ENCODE measurements at places on chromosomes 2 and 18.

GRCh38 chr2:181959508-181959907, 26.1 kb upstream of the PPP1R1C start:
- no peak for DNase-seq
- H3K4me1 ChIP-seq: no peaks in the 10 kb centered on the region
- H3K36me3 ChIP-seq: peaks cover 16% of the 10 kb centered on the region

GRCh38 chr2:68878071-68878711, 7.0 kb upstream of the BMP10 start:
- H3K4me1 ChIP-seq: no peaks in the 10 kb centered on the region
- DNase-seq: no peak
- no peak overlapping the region for H3K4me3 ChIP-seq
- no peaks in the 10 kb centered on the region for H3K36me3 ChIP-seq
- no peaks in the 10 kb centered on the region for H3K27me3 ChIP-seq

DNA sequence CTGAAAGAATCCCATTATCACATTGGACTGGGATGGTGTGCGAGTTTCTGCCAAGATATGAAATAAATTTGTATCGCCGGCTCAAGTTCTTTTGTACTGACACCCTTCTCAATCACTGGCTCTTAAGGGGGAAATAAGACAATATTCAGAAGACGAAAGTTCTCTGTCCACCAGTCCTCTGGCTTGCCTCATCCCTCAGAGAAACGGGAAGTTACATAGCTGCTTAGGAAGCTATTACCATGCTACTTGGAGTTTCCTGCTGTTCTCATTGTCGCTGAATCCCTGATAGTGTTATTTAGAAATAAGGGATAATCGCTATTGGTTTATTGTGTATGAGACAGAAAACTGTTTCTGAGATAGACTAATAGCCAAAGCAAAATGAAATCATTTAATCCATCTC, 205.0 kb upstream of the ZNF521 start:
- H3K27me3 ChIP-seq: no peaks in the 10 kb centered on the region
- no peaks in the 10 kb centered on the region for H3K36me3 ChIP-seq
- H3K4me3 ChIP-seq: no peak overlapping the region
- H3K4me1 ChIP-seq: no peaks in the 10 kb centered on the region

DNA sequence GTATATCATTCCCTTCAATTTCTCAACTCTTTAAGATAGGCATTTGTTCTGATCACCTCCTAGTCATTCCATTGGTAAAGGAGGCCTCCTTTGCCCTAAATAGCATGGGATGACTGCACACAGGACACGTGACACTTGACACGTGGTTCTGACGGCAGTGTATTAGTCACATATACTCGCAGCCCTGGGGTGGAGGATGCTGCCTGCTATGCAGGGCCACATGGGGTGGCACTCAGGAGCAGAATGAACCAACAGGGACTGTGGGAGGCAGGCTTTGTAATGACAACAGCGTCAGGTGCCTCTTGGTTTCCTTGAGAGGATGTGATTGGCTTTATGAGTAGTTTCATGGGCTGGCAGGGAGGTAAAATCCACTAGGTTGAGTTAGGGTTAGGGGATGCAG, 9.3 kb upstream of the KCNS3 start:
- peaks cover 6% of the 10 kb centered on the region for H3K27me3 ChIP-seq
- H3K4me3 ChIP-seq: no peak overlapping the region
- DNase-seq: no peak
- no peak overlapping the region for H3K27ac ChIP-seq

DNA sequence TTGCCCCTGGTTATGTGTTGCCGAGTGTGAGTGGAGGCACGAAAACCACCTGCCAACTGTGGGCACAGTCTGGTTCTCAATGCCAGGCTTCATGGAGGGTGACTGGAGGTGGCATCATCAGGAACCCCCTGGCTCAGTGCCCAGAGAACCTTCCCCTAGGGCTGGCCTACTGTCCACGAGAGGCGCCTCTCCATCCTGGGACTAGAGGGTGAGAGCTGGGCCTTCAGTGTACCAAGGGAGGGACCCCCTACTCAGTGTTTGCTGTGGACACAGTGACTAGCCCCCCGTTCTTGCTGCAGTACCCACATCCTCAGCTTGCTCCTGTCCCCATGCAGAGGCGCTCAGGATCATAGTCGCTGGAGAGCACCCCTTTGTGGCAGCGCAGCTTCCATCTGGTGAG, 202.6 kb downstream of the HDAC4 start:
- no peak for DNase-seq
- H3K27me3 ChIP-seq: no peaks in the 10 kb centered on the region
- peaks cover 58% of the 10 kb centered on the region for H3K4me1 ChIP-seq

DNA sequence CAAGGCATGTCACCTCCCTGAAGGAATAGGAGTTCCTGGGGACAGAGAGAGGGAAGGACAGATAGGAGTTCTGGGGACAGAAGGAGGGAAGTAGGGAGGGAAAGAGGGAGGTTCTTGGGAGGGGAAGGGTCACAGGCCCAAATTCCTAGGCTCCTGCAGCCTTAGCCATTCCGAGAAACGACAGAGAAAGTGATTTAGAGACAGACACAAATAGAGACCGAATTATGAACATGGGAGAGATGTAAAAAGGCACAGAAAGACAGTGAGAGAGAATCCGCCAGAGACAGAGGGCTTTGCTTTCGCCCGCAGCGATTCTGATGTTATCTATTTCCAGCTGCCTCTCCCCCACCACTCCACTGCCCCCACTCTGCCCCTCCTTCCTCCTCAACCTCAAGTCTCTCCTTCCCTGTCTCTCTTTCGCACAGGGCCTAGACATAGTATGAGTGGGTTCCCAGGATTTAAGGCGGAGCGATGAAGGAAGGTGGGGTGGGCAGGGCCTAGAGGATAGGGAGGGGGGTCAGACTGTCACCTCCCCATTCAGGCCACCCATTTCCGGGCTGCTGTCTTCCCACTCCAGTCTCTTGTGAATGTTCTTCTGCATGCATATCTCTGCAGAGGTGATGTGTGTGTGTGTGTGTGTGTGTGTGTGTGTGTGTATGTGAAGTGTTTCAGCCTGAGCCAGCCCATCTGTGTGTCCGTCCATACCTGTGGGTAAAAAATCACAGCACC, 3.3 kb upstream of the WNT6 start:
- DNase-seq: no peak
- H3K27me3 ChIP-seq: peaks cover 95% of the 10 kb centered on the region
- no peak overlapping the region for H3K27ac ChIP-seq

DNA sequence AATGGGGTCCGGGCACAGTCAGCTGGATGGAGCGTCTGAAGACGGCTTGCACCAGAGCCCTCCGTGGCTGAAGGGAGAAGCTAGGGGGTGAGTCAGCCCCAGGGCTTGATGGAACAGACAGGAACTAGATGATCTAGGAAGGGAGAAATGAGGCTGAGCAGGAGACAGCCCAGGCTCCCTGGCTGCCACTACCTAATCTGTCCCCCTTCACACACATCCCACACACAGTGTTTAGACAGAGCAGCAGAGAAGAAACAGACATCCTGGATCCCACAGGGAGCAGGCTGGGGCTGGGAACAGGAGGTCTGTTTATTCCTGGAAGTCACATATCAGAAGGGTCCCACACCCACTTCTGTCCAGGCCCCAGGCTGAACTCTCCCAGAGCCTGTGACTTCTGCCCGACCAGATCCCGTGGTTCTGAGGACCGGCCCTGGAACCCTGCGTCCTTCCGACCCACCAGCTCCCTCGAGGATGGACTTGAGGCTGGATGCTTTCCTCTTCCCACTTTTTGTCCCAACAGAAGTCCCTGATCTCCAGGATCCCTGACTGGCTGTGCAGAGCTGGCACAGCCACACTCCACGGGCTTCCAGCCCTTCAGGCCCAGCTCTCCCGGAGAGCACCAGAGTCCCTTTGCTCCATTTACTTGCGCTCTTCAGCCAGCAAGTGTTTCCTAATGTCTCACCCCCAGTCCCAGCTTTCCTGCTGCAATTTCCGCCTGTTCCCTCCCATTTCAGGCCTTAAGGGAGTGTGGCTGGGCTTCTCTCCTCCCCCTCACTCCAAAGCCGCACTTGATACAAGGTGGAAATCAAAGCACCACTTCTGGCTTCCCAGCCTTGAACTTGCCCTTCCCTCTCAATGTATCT, 1.5 kb upstream of the GPBAR1 start:
- no peak overlapping the region for H3K27ac ChIP-seq
- H3K27me3 ChIP-seq: no peaks in the 10 kb centered on the region
- DNase-seq: no peak
- H3K36me3 ChIP-seq: peaks cover 33% of the 10 kb centered on the region

- H3K4me3 ChIP-seq: no peak overlapping the region
- H3K4me1 ChIP-seq: no peaks in the 10 kb centered on the region
- DNase-seq: no peak
- H3K27me3 ChIP-seq: no peaks in the 10 kb centered on the region
Measured at GRCh38 chr2:1049691-1050090, 99.0 kb downstream of the SNTG2 start.

DNA sequence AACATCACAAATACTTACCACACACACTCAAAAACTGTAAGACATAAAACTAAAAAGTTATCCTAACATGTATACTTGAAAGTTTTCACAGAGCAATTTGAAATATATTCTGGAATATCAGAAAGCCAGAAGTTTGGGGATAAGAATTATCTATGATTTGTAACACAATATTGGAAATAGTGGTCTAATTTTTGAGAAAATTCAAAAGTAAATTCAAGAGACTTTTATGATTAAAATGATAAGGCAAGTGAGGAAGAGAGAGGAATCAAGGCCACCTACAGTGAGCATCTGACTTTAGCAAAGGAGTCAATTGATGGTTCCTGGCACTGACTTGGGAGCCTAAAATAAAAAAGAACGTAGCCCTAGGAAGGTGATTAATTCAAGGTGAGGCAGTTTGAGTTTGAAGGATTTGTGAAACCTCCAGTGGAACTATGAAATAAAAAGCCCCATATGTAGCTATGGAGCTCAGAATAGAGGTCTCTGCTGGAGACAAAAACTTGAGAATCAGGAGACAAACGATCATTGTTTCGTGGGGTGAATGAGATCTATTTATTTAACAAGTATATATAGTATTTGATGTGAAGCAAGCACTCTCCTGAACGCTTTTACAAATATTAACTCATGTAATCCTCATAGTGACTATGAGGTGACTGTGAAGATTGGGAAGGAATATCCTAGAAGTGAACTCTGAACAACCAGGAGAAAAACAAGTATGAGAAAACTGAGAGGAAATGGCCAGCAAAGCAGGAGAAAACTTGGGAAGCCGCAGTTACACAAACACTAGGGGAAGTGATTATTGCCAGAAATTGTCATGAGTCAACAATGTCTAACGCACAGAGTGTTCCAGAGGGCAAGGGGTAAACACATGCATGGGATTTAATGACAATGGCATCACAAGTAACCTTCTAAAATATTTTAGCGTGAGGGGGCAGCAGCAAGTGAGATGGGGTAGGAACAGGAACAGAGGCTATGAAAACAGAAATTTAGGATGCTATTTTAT, 12.8 kb downstream of the TFPI start:
- H3K27me3 ChIP-seq: no peaks in the 10 kb centered on the region
- H3K4me1 ChIP-seq: no peaks in the 10 kb centered on the region

GRCh38 chr2:66495788-66496640, 61.1 kb downstream of the MEIS1 start:
- no peaks in the 10 kb centered on the region for H3K27me3 ChIP-seq
- no peak overlapping the region for H3K4me3 ChIP-seq
- H3K4me1 ChIP-seq: no peaks in the 10 kb centered on the region
- H3K36me3 ChIP-seq: no peaks in the 10 kb centered on the region
- DNase-seq: no peak
- H3K27ac ChIP-seq: peak overlapping the region; percentile 3

- no peak overlapping the region for H3K27ac ChIP-seq
- H3K36me3 ChIP-seq: no peaks in the 10 kb centered on the region
- H3K27me3 ChIP-seq: no peaks in the 10 kb centered on the region
- H3K4me1 ChIP-seq: peaks cover 6% of the 10 kb centered on the region
Measured at GRCh38 chr2:160651416-160652200, 158.0 kb upstream of the RBMS1 start.

GRCh38 chr2:147082850-147083522, 761.8 kb upstream of the ACVR2A start:
- no peak overlapping the region for H3K27ac ChIP-seq
- no peaks in the 10 kb centered on the region for H3K36me3 ChIP-seq
- no peaks in the 10 kb centered on the region for H3K27me3 ChIP-seq
- peak; percentile 26 for DNase-seq
- H3K4me1 ChIP-seq: no peaks in the 10 kb centered on the region

GRCh38 chr2:205463466-205464025, 218.8 kb upstream of the NRP2 start:
- H3K27ac ChIP-seq: no peak overlapping the region
- no peaks in the 10 kb centered on the region for H3K27me3 ChIP-seq
- DNase-seq: no peak
- H3K4me3 ChIP-seq: no peak overlapping the region

DNA sequence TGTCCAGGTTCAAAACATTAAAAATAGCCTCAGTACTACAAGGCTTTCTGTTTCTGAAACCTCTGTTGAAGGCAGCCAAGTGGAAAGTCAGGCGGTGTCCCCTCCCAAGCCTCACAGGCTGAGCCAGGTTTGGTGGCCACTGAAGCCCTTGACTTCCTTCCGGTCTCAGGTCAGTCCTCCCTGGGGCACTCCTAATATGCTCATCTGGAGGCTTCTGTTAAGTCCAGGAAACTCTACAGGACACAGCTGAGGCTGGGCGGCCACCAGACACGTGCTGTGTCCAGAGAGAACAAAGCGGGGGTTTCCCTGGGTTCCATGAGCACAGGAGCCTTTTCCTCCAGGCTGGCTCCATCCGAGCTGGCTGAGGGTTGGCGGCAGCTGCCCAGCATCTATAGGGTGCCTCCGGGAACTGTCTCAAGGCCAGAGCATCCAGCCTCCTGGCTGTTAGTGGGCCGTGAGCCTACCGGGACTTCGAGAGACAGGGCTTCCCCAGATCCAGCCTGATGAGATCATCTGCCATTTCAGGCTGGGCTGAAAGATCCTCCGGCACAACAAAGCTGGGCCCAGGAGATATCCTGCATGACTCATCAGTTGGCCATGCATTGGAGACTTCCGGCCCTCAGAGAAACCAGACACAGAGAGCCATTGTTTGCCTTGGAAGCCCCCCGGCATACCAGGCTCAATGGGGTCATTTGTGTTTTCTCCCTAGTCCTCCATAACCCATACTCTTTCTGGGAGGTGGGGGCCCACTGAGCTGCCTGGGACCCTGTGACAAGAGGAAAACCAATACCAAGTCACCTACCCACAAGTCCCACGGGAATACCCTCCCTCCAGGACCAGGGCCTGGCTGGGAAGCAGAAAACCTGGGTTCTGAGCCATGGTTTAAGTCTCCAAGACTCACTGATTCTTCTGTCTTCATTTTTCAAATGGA, 71.7 kb downstream of the HS1BP3 start:
- H3K4me3 ChIP-seq: no peak overlapping the region
- H3K27me3 ChIP-seq: no peaks in the 10 kb centered on the region
- peak overlapping the region; percentile 57 for H3K27ac ChIP-seq
- H3K36me3 ChIP-seq: no peaks in the 10 kb centered on the region
- peaks cover 16% of the 10 kb centered on the region for H3K4me1 ChIP-seq

GRCh38 chr2:51247252-51247805, 215.4 kb upstream of the NRXN1 start:
- no peak overlapping the region for H3K4me3 ChIP-seq
- no peak for DNase-seq
- no peaks in the 10 kb centered on the region for H3K36me3 ChIP-seq
- H3K4me1 ChIP-seq: no peaks in the 10 kb centered on the region
- no peaks in the 10 kb centered on the region for H3K27me3 ChIP-seq

DNA sequence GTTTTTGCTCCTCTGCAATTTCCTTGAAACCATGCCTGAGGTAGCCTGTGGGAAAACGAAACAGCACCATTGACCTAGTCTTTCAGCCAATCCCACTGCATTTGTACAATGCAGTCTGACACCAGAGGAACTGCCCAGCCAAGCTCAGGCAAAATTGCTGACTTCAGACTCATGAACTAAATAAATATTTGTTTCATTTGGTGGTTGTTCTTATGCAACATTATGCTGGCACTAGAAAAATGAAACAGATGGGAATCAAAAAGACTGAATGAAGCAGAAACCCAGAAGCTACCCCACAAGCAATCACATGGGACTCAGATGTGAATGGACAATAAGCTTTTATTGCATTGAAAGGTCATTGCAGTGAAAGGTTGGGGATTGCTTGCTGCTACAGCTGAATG, 1.7 kb downstream of the NAT8 start:
- H3K27ac ChIP-seq: no peak overlapping the region
- H3K36me3 ChIP-seq: no peaks in the 10 kb centered on the region
- no peak for DNase-seq
- no peaks in the 10 kb centered on the region for H3K27me3 ChIP-seq
